ENCODE measurements at places on chromosomes 3 and 15. TPM values are rescaled to one million over a fixed set of nuclear protein-coding genes. Genes with fewer than 3 reads are reported as not detected.

DNA sequence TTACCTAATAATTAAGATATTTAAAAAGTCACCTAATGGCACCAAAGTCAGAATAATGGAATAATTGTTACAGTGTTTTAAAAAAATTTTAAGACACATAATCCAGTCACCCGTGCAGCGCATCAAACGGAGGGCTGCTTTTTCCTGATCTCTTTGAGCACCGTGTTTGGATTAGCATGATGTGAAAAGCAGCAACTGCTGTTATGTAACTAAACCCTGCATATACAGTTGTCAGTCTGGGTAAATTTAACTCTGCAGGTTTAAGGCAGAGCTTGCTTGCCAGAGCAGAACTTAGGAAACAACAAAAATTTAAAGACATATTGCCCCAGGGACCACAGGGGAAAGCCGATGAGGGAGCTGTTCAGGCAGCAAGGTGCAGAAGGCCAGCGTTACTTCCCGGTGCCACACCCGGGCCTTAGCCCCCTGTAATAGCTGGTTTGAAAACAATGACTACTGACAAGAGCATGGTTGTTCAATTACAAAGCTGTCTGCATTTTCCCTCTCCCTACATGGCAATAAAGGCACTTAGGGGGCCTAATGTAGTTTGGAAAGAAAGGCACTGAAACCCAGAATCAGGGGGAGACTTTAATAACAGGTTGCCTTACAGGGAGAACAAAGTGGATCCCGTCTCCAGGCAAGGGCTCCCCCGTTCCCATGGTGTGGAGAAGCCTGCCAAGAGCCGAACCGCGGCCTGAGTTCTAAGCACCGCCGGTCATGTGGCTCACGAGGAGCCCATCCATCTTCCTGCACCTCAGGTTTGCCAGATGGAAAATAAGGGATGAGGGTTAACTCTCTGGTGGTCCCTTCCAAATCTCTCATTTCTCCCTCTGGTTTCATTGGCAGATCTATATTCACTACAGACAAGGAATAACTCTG, 32.2 kb downstream of the RORA start:
- DNase-seq: no peak

The CSPG5 gene
- 0.54 TPM for total RNA-seq

GRCh38 chr3:13332158-13332557, 88.0 kb downstream of the NUP210 start:
- no peak for DNase-seq

GRCh38 chr15:90038632-90039095, 37.5 kb downstream of the ZNF710 start:
- DNase-seq: no peak

DNA sequence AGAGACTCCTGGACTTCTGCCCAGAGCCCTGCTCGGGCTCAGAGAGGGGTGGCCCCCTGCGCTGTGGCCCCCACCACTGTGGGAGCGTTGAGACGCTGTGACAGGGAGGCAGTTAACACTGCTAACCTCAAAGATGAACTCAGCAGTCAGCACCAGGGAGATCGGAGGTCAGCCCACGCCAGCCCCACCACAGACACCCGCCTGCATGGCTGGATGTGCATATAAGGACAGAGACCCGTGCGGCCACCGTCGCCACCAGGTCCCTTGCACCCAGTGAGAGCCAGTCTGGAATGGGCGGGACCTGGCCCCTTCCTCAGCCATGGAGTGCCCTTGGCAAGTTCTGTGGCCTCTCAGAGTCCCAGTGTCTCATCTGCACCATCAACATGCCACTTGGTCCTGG, 48.5 kb upstream of the FURIN start:
- DNase-seq: no peak
